Adipose tissue (tissue), 3 donors: ENCODE measurements at places on chromosomes 3 and 15. TPM values are rescaled to one million over a fixed set of nuclear protein-coding genes. Genes with fewer than 3 reads are reported as not detected.

The CD96 gene
- 2.5 TPM for polyA plus RNA-seq

The SLC33A1 gene
- 22.7 TPM for polyA plus RNA-seq

The RPL39L gene
- polyA plus RNA-seq: 9.2 TPM

The LRRIQ4 gene
- not detected for polyA plus RNA-seq

The ECE2 gene
- polyA plus RNA-seq: not detected

The SYNPR gene
- not detected for polyA plus RNA-seq

The TNNC1 gene
- polyA plus RNA-seq: 14.8 TPM

The SMCO1 gene
- polyA plus RNA-seq: not detected

The GOLGA6L24 gene
- polyA plus RNA-seq: not detected

The SKOR1 gene
- 0.40 TPM for polyA plus RNA-seq

The SOX14 gene
- not detected for polyA plus RNA-seq

The AADACL2 gene
- 0.06 TPM for polyA plus RNA-seq

The ZNF35 gene
- polyA plus RNA-seq: 4.9 TPM

The INSYN1 gene
- polyA plus RNA-seq: 1.2 TPM

The LINGO1 gene
- polyA plus RNA-seq: 1.2 TPM

The ALPK3 gene
- 6.9 TPM for polyA plus RNA-seq

The TTLL13 gene
- 0.08 TPM for polyA plus RNA-seq

The IL17RB gene
- polyA plus RNA-seq: 0.22 TPM

The ITIH3 gene
- polyA plus RNA-seq: 2.9 TPM

The TRNT1 gene
- polyA plus RNA-seq: 5.3 TPM

The ZNF639 gene
- polyA plus RNA-seq: 10.7 TPM
